ENCODE measurements at places on chromosomes 6 and 20. TPM values are rescaled to one million over a fixed set of nuclear protein-coding genes. Genes with fewer than 3 reads are reported as not detected.

DNA sequence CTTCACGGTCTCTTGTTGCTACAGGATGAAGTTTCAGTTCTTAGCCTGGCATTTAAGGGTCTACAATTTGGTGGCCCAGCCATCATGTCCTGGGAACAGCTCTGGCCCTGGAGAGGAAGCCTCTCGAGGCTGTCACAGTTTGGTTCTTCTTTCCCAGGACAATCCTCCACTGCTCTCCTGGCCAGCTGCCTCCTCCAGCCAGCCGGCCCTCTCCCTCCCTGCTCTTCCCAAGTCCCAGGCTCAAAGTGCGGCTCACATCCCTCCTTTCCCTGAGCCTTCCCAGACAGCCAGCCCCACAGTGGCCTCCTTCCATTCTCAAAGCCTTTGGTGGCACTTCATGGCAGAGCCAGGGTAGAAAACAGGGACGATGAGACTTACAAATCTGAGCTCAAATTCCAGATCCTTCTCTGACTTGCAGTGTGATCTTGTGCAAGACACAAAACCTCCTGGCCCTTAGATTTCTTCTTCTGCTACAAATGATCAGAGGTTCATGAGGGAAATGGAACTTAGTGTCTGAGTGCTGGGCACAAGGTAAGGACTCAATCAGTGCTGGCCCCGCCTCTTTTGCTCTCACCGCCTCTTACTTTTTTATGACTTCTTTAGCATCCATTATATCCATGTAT, 223.8 kb upstream of the ECI2 start:
- H3K27ac ChIP-seq = peak overlapping the region; percentile 77
- DNase-seq = no peak
- no peak overlapping the region for H3K4me3 ChIP-seq
- H3K27me3 ChIP-seq = no peaks in the 10 kb centered on the region

Gene TP53TG5
- not detected for total RNA-seq

DNA sequence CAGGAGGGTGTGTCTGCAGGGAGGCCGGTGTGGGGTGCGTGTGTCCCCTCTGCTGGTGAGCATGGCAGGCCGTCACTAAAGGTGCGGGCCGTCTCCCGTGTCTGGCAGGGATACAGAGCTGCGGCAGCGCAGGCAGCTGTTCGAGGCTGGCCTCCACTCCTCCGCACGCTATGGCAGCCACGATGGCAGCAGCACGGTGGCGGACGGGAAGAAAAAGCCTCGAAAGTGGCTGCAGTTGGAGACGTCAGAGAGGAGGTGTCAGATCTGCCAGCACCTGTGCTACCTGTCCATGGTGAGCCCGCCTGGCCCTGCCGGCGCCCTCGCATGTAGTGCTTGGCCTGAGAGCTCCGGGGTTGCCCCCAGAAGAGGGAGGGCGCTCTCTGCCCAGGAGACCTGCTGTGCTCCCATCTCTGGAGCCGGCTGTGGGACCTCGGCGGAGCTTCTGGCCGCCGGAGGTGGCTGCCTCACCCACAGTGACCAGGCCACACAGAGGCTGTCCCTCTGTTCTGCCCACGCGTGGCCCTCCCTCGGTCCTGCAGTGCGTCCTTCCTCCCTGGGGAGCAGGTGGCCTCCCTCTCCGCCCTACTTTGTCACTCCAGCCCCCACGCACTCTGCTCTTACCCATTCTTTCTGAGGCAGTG, 149.6 kb downstream of the DTNBP1 start:
- no peak overlapping the region for H3K27ac ChIP-seq
- H3K4me3 ChIP-seq = no peak overlapping the region
- H3K36me3 ChIP-seq = no peaks in the 10 kb centered on the region

- H3K4me3 ChIP-seq = no peak overlapping the region
- H3K27ac ChIP-seq = no peak overlapping the region
- peak; percentile 60 for DNase-seq
- peaks cover 16% of the 10 kb centered on the region for H3K4me1 ChIP-seq
These were observed 39.6 kb downstream of the DUSP22 start for GRCh38 chr6:331622-332521.

GRCh38 chr20:36655004-36655403, 9.0 kb upstream of the SLA2 start:
- no peaks in the 10 kb centered on the region for H3K27me3 ChIP-seq
- no peak overlapping the region for H3K4me3 ChIP-seq
- peaks cover 16% of the 10 kb centered on the region for H3K36me3 ChIP-seq
- no peak for DNase-seq

Gene HLA-DRA
- total RNA-seq = 77.0 TPM

DNA sequence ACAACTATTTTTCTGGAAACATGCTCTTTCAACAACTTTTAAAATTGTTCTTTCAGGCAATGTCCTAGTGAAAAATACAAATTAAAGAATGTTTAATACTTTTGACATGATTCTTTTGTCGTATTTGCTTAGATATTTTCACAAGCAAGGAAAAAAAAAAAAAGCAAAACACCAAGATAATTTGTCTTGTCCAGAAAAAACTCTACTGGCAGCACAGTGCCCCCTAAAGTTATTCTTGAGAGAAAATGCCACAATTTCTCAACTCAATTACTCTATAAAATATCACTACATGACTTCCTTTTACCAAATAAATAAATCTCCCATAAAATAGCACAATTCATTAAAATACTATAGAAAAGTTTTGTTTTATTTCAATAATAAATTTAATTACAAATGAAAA, 652.5 kb upstream of the EPHA7 start:
- H3K4me3 ChIP-seq = no peak overlapping the region
- no peaks in the 10 kb centered on the region for H3K36me3 ChIP-seq
- H3K27me3 ChIP-seq = no peaks in the 10 kb centered on the region
- H3K27ac ChIP-seq = no peak overlapping the region

Gene PACSIN1
- total RNA-seq = 1.9 TPM

GRCh38 chr6:82957171-82957867, 108.3 kb downstream of the UBE3D start:
- H3K27me3 ChIP-seq = no peaks in the 10 kb centered on the region
- no peak overlapping the region for H3K4me3 ChIP-seq
- no peak for DNase-seq
- no peak overlapping the region for H3K27ac ChIP-seq

Gene PAK5
- not detected for total RNA-seq
